ENCODE measurements at places on chromosomes 3 and 15.

DNA sequence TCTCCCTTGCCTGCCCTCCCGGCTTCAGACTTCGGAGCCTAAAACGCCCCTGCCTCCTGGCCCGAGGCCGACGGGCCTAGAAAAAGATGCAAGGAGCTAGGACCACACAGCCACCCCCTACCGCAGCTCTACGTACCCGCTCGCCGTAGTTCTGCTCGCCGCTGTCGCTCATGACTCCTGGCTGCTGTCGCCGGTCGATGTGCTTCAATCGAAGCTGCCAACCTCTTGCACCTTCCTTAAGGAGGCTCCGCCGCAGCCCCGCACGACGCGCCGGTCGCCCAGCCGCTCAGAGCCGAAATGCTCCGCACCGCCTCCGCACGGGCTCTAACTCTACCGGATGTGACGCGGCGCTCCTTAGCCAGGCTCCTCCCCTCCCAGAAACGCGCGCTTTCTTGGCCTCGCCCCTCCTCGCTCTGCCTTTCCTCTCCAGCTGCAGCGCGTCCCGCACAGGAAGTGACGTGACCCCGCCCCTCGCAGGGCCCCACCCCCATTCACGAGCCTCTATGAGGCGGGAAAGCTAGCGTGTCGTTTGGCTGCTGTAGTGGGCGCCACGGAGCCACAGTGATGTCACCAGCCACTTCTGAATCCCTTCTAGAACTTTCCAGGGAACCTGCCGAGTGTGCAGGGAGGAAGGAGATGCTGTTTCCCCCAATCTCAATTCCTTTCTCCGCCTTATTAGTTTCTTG, at the start of gene TRA2B:
Gene TRA2B (minus strand): TSS at position 326 of the 686 bp plus-strand sequence. CDS start 154 bp downstream, at position 172.
- DNase-seq, result peak; percentile 99

DNA sequence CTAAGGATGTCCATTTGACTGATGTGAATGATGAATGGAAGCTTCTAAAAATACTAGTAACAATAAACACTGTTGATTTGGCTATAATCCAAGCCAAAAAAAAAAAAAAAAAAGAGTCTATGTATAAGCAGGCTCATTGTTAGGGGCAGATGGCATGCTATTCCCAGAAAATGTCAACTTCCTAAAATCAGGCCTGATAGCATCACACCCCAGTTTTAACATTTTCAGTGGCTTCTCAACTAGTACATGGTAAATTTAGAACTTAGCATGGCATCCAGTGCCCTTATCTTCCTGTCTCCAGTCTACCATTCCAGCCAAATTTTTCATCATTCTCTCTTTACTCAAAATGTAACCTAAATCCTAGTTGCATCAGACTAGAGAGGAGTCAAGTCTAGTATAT, 288.2 kb upstream of the ZNF385D start:
- no peak for DNase-seq

DNA sequence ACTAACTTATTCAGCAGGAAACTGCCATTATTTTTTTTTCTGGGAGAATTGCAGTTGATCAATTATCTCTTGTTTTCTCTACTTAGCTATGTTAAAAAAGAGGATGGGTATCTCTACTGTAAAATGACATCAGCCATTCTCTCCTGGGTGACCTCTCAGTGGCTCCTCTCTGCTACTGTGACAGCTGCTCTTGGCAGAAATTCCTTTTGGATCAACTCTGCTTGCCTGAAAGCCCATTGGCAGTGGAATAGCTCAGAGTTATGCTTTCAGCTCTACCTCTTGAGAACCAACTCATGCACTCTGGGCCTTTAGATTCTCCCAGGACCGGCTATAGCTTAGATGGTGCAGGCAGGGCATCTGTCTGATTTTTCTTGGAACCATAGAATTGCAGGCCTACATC, 99.9 kb upstream of the GAP43 start:
- no peak for DNase-seq

DNA sequence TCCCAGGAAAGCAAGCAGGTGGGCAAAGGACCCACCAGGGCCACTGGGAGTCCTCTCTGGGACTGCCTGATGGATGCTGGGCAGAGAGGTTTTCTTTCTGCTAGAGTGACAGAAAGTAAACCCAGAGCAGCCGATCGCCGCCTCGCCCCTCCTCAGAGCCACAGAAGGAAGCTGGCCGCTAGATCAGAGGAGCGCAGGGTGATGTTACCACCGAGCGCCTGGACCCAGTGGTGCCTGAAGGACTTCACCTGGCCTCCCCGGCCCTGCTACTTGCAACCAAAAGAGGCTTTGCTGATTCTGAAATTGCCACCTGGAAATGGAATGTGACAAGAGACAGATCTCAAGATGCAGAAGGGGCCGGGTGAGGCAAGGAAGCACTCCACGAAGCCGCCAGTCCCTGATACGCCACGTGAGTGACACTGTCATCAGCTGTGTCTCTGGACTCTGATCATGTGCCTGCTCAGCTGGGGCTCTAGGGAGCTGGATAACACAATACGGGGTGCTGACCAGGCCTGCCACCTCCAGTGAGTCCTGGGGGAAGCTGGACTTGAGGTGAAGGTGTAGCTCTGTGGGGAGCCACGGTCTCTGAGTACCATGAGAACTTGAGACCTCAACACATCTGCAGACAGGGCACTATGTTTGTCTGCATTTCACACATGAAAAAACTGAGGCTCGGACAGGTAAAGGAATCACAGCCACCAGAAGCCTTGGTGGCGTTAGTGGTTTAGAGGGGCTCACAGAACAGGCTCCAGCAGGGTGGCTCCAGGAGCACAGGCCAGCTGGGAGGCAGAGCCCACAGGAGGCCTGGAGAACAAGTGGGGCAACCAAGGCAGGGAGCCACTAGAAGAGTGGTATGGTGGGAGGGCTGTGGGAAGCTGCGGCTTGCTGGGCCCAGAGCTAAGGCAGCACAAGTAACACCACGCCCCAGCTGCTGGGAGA, 137.9 kb upstream of the PRR20G start:
- no peak for DNase-seq

DNA sequence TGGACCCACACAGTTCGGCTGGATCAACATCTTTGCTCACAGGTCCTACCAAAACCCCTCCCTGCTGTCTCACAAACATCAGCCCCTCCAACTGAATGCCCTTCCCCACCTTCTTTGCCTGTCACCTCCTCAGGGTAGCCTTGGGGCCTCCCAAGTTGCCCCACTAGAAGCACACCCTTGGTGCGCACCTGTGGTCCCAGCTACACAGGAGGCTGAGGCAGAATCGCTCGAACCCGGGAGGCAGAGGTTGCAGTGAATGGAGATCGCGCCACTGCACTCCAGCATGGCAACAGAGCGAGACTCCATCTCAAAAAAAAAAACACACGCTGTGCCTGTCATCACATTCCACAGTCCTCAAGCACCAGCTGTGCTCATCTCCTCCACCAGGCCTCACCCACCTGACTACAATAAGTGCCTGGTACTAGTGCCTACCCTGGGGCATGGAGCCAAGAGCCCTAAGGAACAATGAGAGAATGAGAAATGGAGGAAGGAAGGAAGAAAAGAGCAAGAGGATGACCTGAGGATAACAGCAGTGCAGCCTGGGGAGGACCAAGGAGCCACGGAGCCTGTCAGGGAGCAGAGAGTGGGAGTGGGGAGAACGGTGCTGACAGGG, 26.0 kb downstream of the RPN1 start:
- no peak for DNase-seq

DNA sequence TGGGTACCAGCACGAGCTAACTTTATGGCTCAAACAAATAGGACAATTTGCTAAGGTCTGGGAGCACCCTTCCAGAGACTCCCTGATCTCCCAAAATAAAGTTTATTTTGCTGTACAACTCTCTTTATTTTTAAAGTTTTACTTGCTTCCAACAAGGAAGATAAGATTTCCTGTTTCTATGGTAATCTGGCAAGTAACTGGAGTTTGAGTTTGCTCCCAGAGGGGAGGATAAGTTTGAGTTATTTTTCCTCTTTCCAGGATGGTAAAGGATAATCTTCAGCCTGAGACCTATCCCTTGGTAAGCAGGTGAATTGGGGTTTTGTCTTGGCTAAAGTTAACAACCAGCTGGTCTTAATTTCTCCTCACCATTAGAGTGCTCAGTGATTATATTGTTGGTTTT, 1019.4 kb upstream of the ALCAM start:
- no peak for DNase-seq

GRCh38 chr15:95929232-95929846, 401.2 kb upstream of the NR2F2 start:
- DNase-seq, result no peak

DNA sequence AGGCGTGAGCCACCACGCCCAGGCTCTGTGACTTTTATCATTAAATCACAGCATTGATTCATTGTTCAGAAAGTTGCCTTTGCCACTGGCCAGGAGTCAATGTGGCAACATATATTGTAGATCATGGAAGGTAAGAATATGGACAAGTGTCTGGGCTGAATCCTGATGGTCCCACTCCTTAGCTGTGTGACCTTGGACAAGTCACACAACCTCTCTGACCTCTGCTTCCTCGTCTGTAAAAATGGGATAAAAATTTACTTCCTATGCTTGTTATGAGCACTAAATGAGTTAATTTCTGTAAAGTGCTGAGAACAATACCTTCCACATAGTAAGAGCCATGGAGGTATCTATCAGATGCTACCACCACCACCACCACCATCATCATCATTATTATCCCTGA, 103.5 kb upstream of the RAD18 start:
- DNase-seq, result no peak

DNA sequence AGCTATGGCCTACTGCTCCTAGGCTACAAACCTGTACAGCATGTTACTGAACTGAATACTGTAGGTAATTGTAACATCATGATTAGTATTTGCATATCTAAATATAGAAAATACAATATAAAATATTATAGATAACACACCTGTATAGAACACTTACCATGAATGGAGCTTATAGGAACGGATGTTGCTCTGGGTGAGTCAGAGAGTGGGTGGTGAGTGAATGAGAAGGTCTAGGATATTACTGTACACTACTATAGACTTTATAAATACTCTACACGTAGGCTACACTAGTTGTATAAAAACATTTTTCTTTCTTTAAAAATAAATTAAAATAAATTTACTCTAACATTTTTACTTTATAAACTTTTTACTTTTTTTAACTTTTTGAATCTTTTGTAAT, 224.0 kb upstream of the CBLB start:
- no peak for DNase-seq

DNA sequence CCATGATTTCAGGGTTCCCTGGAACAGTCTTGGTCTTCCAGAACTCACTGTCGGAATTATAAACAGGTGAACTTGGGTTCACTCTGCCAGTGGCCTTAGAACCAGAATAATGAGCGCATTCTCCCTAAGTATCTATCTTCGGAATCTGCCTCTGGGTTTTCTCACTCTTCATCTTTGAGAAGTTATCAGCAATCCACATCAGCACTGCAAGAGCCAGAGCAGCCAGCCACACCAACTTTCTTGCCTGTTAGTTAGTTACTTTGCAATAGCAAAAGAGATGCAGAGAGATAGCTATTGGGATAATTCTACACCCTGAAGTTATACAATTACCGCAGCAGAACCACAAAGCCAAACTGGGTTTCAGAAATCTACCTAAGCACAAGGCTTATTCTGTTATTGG, 25.8 kb downstream of the GLB1 start:
- no peak for DNase-seq

- DNase-seq, result peak; percentile 72
These were observed 28.3 kb downstream of the LRIG1 start for GRCh38 chr3:66472313-66473134.

DNA sequence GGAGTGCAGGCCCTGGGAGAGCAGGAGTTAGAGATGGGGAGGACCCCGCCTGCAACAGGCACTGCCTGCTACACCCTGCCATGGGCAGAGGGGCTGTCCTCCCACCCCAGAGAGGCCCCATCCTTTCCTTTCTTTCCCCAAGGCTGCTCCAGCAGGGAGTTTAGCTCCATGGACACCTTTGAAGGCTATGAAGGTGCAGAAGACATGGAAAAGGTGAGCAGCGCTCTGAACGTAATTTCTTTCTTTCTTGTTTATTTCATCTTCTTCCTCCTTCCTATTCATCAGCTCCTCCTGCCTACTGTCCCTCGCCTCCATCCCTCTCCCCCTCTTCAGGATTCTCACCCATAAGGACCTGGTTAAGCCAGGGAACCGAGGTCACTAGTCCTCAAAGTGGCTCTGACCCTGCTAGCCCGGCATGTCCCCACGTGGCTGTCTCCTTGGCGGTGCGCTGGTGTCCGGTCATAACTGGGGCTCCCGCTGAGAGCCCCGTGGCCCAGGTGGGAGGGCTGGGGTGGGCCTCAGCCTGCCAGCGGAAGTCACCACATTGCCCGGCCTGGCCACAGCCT, 16.0 kb upstream of the ADIPOQ start:
- DNase-seq, result no peak

DNA sequence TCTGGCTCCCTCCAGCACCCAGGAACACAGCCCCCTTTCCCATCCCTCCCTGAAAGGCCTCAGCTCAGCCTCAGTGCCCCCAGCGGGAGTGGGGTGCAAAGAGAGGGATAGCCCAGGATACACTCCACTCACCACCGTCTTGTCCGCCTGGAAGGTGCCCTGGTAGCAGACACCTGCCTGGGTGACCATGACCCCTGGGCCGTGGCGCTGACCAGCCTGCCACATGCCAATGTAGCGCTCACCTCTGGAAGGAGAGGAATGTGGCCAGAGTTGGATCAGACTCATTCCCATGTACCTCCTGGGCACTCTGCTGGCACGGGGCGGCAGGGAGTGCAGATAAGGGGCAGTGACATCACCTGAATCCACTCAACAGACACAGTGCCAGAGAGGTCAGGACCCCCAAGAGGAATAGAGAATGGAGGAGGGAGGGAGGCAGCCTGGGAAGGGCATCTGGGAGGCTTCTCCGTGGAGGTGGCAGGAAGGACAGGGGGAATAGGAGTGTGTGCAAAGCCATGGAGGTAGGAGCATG, 13.1 kb downstream of the ALS2CL start:
- no peak for DNase-seq

DNA sequence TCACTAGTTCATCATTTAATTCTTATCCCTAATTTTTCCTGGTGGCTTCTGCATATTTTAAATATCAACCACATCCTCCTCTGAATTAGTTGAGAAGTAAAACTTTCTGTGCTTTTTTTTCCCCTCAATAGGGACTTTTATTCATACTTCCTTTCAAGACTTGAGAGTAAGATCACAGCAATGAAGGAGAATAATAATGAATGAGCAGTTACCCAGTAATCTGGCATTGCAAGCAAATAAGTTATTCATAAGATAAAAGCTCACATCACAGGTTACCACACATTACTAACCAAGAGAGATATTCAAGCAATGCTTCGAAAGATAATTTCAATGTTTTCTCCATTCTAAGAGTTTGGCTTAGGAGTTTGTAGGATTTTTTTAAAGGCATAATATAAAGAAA, 50.3 kb downstream of the BTLA start:
- no peak for DNase-seq

DNA sequence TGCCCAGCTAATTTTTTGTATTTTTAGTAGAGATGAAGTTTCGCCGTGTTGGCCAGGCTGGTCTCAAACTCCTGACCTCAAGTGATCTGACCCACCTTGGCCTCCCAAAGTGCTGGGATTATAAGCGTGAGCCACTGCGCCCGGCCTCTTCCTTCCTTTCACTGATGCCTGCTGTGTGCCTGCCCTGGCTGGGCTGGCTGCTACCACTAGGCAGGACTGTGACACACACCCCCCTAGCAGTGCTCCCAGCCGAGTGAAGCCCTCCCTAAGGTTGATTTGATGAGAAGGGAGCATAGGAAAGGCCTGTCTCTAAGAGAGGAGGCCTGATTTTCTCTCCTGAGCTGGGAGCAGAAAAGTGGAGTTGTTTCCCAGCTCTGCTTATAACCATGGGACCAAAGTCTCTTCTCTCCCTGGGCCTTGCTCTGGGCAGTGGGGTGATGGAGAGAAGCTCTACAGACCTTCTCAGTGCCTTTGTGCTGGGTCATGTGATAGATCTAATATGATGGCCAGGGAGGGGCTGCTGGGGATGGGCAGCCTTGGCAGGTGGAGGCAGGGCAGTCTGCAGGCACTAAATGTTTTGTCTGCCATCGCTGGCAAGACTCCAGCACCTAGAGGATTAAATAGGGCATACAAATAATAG, 20.1 kb upstream of the SFMBT1 start:
- DNase-seq, result no peak
